ENCODE measurements at places on chromosomes 3 and 15. TPM values are rescaled to one million over a fixed set of nuclear protein-coding genes. Genes with fewer than 3 reads are reported as not detected.
A peak's percentile ranks its signal among the peaks of the same experiment; 100 is the strongest.

The CHRM5 gene
- not detected for total RNA-seq

GRCh38 chr3:33795131-33795530 is 3.3 kb upstream of the PDCD6IP start:
- no peak for DNase-seq

DNA sequence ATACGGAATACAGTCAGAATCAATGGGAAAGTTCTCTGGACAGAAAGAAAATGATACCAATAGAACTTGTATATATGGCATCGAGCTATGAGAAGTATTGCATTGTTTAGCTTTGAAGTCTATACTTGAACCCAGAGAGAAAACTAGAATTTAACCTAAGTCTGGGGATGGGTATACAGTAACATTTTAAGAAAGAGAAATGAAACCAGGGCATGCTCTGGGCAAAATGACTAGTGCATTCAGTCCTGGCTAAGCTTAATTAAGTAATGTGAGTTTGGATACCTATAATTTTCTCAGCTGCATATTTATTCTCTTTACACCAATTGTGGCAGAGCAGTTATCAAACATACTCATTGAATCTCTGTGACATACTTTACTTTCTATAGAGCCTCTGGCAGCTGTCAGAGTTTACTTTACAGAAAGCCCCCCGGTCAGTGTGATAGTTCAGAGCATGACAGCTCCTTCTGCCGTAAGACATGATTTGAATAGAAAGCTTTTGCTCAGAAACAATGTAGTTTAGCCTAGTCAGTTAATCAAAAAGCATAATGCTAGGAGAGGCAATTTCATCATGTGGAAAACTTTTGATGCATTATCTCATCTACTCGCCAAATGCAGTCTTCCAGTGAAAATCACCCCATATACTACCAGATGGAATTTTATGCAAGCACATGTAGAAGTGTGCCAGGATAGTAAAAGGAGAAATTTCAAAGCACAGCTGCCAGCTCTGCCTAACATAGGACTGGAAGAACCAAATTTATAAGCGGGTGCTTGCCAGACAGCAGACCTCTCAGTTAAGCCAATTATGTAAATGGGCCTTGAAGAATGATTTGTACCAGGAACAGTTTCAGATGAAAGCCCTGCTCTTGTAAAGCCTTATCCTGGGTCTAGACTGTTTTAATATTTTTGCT is 40.7 kb downstream of the OXSM start:
- peak; percentile 44 for DNase-seq

The DCLK3 gene
- total RNA-seq, result not detected

DNA sequence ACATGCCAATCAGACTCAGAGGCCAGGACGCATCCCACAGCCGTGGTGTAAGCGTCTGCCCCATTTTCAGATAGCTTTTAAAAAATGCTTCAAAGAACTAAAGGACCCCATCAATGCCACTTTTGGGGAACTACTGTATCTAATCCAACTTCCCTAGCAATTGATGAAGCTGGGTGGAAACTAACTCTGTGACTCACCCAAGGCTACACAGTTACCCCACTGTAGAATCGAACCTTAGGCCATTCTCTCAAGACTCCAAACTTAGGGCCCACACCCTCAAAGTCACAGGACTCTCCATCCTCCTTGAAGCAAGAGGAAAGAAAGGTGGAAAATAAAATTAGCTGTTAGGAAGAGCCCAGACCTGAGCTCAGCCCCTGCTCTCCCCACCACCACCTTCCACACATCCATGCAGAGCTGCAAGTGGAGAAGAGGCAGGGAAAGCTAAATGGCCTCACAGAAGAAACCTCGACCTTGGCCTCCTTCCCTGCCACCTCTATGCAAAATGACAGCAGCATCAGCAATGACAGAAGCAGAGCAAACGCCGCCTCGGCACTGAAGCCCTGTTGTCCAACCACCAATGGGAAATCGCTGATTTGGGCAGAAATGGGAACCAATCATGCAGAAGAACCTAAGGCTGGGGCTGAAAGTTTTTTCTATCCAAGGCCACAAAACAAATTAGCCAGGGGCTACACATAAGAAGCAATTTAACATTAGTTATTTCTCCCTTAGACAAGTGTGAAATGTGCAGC is 22.2 kb downstream of the ANP32A start:
- DNase-seq, result no peak

DNA sequence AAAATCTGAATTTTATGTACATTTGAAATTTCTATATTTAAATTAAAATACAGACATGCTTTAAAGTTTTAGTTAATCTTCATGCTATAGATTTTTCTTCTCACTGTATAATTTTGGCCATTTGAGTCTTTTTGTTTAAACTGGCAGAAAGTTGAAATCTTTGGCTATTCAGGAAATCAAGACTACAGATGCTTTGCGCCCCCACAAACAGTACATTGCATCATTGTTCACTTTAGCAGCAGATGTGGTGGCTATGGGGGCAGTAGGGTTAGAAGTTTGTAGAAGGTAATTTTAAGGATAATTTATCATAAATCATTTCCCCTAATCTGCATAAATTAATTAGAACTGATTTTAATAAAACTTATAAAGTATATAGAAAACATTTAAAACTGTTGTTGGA is 20.9 kb downstream of the SPPL2A start:
- no peak for DNase-seq

DNA sequence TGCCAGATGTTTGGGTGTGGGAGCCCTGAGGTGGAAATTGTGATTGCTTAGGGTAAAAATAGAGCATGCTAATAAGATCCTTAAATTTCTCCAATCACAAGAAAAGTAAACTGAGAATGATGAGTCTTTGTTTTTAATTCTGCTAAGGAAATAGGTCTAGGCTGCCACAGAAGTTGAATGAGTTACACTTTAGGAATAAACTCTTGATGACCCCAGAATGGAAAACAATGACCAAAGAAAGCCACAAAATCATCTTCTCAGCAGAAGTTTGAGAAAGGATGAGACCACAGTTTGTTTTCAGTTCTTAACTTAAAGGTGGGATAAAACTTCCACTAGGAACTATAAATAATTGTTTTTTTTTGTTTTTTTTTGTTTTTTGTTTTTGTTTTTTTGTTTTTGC is 164.6 kb upstream of the BCL6 start:
- no peak for DNase-seq

The NTRK3 gene
- 2.5 TPM for total RNA-seq

- DNase-seq, result no peak
These were observed 90.4 kb downstream of the FOXP1 start for GRCh38 chr3:71492974-71493771.

DNA sequence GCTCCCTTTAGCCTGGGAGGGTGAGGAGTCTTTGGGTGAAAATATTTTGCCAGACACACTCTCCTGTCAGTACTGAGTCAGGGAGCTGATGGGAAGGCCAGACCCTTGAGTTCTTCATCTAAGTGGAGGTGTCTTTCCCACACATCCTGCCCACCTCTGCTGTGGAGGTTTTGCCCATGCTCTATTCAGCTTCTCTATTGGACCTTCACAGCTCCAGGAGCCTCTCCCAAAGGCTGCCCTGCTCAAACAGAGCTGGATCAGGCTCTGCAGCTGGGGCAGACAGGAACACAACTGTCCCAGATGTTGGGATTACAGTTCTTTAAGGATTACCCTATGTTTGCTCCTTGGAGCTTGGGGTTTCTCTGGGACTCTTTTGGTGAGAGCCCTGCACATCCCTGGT is 77.9 kb downstream of the SPSB4 start:
- DNase-seq, result no peak

The BSN gene
- 0.27 TPM for total RNA-seq

DNA sequence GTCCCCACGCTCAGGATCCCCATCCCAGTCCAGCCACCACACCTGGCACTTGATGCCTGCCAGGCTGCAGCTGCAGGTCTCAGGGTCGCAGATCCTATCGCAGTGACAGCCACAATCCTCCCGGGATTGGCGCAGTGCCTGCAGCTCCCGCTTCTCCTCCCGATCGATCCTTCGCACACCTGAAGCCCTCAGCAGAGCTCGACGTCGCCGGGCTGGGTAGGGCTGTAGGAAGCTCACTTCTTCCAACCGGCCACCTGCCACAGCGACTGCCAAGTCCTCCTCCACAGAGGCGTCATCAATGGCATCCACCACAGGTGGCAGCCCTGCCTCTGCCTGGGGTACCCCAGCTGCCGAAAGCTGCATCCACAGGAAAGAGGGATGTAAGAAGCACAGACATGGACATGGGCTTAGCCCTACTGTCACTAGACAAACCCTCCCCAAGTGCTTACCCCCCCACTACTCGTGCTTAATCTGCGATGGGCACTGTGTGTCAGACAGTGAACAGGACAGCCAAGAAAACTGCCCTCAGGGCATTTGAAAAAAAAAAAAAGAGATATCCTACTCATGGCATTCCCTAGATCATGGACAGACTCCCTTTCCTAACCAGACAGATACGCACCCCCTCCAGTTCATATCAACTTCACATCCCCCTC is 9.2 kb downstream of the CSRNP1 start:
- DNase-seq, result no peak

The ABCF3 gene
- 59.0 TPM for total RNA-seq

GRCh38 chr15:52256366-52256765 is 39.2 kb downstream of the MYO5C start:
- peak; percentile 84 for DNase-seq

The EIF3J gene
- 129 TPM for total RNA-seq

DNA sequence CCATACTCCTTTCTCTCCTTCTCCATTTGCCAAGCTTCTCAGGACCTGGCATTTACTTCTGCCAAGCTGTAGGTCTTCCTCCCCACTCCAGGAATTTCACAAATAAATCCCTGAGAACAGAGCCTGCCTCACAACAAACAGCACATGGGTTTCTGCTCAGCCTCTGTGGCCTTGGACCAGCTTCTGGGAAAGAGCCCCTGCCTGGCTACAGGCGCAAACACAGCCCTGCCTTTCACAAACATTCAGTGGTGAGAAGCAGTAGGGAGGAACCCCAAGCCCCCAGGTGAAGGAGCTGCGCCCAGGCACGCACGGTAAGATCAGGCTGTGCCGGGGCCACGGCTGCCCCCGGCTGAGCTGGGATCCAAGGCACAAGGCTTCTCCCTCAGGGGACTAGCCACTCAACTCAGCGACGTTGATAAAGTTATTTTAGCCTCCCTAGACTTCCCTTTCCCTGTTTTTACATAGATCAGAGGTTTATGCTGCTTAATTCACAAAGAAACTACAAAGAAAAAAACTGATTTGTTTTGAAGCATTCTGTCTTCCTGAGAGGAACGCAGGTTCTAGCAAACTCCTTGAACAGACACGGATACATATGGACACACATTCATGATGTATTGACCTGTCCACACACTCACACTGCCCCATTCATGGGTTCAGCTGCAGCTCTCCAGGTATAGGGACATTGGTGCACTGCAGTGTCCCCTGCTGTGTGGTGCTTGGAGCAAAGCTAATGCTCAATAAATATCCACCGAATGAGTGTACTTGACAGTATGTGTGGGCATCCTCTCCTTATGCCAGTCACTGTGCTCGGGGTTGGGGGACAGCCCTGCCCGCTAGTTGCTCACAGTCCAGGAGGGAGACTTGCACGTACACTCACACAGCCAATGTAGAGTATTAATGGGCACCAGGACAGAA is 25.4 kb downstream of the HES1 start:
- DNase-seq, result no peak

DNA sequence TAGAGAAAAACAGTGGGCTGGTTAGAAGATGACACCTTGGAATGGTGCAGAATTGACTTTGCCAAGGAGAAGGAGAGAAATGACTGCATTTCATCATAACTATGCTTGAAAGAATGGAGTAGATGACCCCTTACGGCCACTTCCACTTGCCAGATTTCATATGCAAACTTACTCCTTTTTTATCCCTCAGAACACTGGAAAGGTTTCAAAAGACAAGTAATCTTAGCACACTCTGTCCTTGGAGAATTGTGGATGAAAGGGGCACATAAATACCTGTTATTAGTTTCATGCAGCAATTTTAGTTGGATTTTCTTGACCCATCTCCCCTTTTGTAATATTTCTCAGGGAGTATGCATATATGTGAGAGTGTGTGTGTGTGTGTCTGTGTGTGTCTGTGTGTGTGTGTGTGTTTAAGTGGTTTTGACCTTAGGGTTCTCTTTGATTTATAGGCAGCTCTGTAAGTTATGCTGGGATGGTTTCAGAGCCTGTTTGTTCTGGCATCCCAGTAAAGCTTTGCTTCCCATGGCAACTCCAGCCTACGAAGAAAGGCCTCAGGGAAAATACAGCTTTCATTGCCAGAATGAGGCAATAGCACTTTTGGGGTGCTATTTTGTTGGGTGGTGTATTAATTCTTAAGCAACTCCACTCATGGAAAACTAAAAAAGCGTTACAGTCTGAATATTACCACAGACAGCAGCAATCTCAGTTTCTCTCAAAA is 122.2 kb upstream of the TP63 start:
- no peak for DNase-seq

The LRTM1 gene
- total RNA-seq, result not detected

GRCh38 chr3:188701485-188701969 is 470.2 kb upstream of the TPRG1 start:
- DNase-seq, result peak; percentile 22

GRCh38 chr15:68312701-68313204 is 35.2 kb downstream of the FEM1B start:
- DNase-seq, result no peak

The GNAT1 gene
- total RNA-seq, result not detected

The LRRC49 gene
- not detected for total RNA-seq

The SUCNR1 gene
- total RNA-seq, result not detected

GRCh38 chr3:167811031-167811430 is 75.5 kb downstream of the SERPINI1 start:
- no peak for DNase-seq

GRCh38 chr3:14227856-14228255 is 49.2 kb downstream of the LSM3 start:
- DNase-seq, result no peak

DNA sequence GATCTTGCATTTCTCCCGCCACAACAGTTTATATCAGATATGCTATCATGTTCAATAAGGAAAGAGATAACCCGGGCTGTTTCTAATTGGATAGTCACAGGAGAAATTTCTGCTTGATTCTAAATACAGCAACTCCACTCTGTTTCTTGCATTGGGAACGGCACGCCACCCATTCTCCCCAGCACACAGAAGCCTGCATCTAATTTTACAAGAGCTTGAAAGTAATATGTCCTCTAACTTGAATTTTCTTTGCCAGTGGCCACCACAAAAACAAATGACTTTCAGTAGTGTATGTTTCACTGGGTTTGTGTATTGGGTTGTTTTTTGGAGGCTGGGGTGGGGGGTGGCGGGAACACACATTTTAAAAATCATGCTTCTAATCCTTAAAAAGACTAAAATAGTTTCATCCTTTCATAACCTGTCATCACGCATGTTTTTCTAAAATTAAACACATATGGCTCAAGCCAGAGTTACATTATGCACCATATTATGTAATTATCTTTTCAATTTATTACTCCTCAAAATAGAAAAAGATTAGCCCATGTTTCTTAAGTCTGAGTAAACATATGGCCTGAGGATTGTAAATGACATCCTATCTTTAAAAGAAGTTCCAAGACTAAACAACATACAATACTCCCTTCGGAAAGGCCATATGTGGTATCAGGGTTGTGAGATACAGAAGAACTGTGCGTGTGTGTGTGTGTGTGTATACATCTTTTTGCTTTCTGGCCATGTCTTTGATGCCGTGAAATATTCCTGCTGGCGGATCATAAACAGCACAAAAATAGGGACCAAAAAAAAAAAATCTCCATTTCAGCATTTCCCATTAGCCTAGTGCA is 176.3 kb downstream of the FOXP1 start:
- DNase-seq, result no peak

The SLC27A2 gene
- total RNA-seq, result not detected

The ATP10A gene
- total RNA-seq, result 0.06 TPM

The GPR62 gene
- not detected for total RNA-seq

GRCh38 chr3:74532446-74532845 is 82.0 kb downstream of the CNTN3 start:
- DNase-seq, result no peak
